Activated T-cell treated with anti-CD3 and anti-CD28 coated beads for 48 hours (primary cell): ENCODE measurements at places on chromosomes 2 and 18.

GRCh38 chr18:69882965-69883668 lies 64.6 kb downstream of the CD226 start:
- DNase-seq: no peak

DNA sequence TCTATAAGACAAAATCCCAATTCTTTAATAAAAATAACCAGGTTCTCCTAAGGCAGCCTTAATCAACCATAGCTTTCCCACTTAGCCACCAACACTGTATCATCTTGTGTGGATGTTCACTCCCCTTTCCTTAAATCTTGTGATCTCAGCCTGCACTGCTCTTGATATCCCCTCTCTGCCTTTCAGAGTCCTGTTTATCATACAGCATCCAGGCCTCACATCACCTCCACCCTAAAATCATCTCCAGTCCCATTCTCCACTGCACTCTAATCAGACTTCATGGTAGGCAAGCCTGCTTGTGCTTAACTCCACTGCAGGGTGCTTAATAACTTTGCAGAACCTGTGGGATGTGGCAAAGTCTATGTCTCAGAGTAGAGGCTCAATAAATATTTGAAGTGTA lies 18.8 kb downstream of the ARHGAP15 start:
- no peak for DNase-seq

DNA sequence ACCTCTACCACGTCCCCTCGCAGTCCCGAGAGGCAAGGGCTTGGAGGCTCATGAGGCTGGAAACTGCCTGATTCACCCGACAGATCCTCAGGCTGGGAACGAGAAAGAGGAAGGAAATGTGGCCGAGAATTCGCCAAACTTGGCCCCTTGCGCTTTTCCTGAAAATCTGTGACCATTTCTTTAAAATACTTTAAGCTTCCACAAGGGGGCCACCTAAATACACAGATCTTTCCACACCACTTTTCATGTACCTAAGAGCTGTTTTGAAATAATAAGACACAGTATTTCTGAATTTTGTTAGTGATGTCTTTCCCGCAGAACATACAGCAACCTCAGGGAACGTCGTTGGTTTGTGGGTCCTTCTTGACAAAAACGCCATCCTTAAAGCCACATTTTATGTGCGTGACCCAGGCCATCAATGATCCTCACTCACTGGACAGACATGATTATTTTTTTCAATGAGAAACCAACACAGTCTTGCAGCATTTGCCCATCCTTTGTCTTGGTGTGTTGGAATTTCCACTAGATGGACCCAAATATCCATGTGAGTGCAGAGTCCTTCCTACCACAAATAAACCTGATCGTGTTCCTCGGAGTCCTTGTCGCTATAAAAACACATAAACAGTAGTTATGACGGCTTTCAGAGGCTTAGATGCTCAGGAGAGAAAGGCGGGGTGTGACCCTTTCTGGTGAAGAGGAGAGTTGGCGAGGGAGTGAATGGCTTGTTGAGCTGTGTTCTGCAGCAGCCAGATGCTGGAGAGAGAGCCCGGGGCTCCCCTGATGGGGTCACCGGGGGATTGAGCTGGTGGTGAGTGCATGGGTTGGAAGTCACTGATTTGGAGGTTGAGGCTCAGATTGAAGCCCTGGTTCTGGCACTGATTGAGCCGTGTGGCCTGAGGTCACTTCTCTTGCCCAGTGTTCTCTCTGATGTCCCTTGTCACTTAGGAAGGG lies 25.0 kb downstream of the DCDC2C start:
- no peak for DNase-seq

GRCh38 chr2:118121986-118122524 lies 33.8 kb downstream of the INSIG2 start:
- no peak for DNase-seq

GRCh38 chr2:85237849-85238565 lies 89.8 kb downstream of the TGOLN2 start:
- no peak for DNase-seq

- no peak for DNase-seq
These were observed 296.3 kb upstream of the SIX2 start for GRCh38 chr2:45305599-45305998.

- no peak for DNase-seq
These were observed 243.6 kb downstream of the NEDD4L start for GRCh38 chr18:58287353-58288274.

DNA sequence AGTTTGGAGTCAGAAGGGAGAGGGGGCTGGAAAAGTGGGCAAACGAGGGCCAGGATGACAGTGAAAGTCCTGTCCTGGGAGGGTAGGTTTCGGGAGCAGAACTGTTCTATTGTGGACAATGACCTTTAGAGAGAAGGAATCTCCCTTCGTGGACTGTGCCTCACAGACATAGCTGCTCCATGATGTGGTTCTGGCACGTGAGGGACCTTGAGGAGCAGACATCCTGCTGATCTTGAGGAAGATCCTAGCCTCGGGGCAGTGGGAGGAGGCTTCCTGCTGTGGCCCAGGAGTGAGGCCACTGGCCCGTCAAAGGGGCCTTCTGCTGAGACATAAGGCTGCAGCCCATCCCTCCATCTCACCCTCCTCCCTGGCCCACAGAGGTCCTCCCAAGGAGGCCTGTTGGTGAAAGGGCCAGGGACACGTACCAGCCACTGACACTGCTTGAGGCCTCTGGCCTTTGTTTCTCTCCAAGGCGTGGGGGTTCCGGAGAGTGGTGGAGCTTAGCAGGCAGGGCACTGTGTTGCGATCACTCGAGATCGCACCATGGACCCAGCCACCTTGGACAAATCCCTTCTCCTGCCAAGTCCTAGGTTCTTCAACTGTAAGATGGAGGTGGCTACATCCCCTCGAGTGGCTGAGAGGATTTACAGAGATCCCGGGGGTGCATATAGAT lies 167.2 kb downstream of the CELF4 start:
- DNase-seq: no peak
